A172 (cell line): ENCODE measurements at places on chromosomes 3 and 15. TPM values are rescaled to one million over a fixed set of nuclear protein-coding genes. Genes with fewer than 3 reads are reported as not detected.

Gene TTLL13
- total RNA-seq: not detected in 2 replicates

Gene EEF1AKMT4
- total RNA-seq: 7.8 and 8.2 TPM in 2 replicates

Gene HDC
- total RNA-seq: 0.29 and 0.62 TPM in 2 replicates

Gene GOLGA8K
- total RNA-seq: 0.91 TPM in 1 of 2 replicates, not detected in the other

Gene BLM
- 16.6 and 18.1 TPM in 2 replicates for total RNA-seq

Gene HAUS2
- 45.6 and 54.5 TPM in 2 replicates for total RNA-seq

Gene LRRC2
- 0.07 TPM in 1 of 2 replicates, not detected in the other for total RNA-seq

Gene WDR93
- 0.17 TPM in 1 of 2 replicates, not detected in the other for total RNA-seq

Gene CCR8
- not detected in 2 replicates for total RNA-seq

Gene P2RY12
- not detected in 2 replicates for total RNA-seq

Gene AHSG
- not detected in 2 replicates for total RNA-seq

Gene CASR
- total RNA-seq: not detected in 2 replicates
